ENCODE measurements at places on chromosomes 13 and 19.

- no peak for DNase-seq
These were observed 16.1 kb downstream of the ERFL start for GRCh38 chr19:41911889-41912731.

- DNase-seq: no peak
These were observed 143.4 kb downstream of the DLEU7 start for GRCh38 chr13:50699874-50700663.

- DNase-seq: no peak
These were observed 3.4 kb downstream of the ITGBL1 start for GRCh38 chr13:101455863-101456262.

DNA sequence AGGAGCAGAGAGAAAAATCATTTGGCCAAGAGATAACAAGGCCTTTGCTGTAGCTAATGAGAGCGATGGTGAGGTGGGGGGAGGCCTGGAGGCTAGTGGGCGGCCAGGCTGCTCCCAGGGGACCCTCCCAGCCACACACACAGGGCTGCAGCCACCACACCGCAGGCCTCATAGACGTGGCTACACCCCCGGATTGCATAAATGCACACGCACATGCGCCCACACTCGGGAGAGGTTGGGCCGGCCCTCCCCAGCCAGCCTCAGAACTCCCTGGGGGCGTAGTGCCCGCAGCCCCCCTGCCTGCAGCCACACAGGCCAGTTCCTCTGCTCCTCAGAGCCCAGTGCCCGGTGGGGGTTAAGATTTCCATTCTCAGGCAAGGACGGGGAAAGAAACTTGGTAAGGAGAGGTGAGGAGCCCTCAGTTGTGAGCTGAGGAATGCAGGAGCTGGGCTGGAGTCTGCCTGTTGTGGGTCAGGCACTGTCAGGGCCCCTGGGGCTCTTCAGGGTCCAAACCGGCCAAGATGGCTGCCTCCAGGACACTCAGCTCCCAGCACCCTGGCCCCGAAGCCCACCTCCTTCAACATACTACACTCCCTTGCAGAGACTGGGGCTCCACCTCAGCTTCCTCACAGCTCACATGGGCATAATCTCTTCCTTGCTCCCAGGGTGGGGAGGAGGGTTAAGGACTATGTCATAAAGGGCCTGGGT is 8.0 kb downstream of the PTH2 start:
- DNase-seq: no peak

- no peak for DNase-seq
These were observed 75.6 kb downstream of the SPRY2 start for GRCh38 chr13:80265348-80265747.

GRCh38 chr13:110937511-110938285 is 22.8 kb upstream of the ANKRD10 start:
- DNase-seq: no peak

DNA sequence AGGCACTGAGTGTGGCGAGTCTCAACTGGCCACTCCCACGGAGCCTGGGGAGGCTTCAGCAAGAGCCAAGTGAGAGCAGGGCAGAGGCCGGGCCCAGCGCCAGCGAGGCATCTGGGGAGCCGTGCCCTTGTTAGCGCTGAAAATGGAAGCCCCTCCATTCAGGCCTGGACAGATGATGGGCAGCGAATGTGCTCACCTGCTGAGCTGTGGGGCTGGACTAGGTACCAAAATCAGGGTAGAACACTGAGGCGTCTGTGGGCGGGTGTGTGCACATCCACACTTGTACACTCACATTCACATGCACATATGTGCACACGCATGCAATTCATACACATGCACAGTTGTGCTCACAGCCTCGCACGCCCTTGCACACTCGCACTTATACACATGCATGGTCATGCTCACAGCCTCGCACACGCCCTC is 20.7 kb downstream of the NAXD start:
- no peak for DNase-seq

DNA sequence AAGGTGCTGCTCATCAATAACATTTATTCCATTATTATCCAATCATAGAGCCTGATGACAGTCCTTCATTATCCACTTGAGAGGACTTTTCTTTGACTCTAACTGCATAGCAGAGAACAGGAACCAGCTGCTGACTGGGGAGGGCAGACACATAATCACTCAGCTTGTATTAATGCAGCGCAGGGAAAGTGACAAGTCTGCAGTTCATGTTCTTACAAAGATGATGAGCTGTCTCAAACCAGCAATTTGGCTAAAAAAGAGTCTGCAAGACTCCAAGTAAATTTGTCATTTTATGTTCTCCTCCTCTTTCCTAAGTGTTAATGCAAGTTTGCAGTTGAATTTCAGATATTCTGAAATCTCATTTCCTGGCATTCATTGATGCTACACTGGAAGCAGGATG is 40.0 kb upstream of the CBY2 start:
- DNase-seq: no peak

DNA sequence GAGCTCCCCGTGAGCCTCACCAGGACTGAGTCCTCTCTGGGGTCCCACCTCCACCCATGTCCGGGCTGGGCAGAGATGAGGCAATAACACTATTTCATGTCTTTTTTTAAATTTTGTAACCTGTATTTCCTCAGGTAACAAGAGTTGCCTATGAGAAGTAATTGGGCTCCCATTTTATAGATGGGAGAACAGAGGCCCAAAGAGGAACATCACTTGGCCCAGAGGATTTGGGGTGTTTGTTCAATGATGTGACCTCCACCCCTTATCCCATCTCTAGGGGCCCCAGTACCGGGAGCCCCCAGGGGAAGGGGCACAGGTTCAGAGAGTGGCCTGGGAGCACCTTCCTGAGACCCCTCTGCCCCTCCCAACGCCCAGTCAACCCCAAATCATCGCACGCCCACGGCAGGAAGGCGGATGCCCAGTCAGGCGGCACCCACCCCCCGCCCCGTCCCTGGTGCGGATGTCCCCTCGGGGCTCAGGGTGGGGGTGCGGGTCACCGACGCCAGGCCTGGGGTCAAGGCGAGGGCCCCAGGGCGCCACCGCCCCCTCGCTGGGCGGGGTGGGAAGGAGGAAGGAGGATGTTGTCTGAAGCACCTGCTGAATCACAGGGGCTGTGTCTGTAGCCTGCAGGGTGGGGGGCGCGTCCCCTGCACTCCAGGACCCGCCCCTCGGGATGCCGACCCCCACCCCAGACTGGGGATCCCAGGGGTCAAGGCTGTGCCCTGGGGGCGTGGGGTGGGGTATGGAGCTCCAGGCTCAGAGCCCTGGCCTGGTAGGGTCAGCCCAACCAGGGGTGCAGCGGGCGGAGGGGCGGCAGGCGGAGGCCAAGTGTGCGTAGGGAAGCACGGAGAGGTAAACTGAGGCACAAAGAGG is 9.0 kb upstream of the CIRBP start:
- DNase-seq: no peak

- DNase-seq: no peak
These were observed 384 bp downstream of the TRAPPC2B start for GRCh38 chr19:57363688-57364181.

DNA sequence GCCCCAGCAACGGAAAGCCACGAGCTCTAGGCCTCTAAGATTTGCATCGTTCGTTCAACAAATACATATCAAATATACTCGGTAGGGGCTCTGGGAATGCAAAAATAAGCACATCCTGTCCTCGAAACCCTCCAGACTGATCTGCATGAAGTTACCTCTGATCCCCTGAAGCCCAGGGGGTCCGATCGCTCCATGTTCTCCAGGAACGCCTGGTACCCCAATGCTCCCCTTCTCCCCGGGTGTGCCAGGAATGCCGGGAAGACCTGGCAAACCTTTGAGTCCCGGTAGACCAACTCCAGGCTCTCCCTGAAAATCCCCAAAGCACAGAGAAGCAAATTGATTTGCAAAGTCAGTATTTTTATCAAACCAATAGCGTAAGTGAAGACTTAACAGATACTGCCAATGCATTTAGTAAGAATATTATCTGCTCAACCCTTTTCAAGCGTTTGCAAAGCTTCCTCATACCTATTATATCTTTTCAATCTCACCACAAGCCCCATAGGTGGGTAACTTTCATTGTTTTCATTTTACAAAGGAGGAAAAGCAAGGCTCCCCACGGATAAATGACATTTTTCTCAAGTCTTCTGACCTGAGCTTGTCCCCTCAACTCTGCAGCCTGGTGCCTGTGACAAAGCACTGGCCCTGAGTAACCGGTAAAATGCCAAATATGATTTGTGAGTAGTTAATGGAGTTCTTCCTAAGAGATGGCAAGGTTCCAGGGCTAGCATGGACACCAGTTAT is 127.7 kb downstream of the COL4A1 start:
- no peak for DNase-seq

DNA sequence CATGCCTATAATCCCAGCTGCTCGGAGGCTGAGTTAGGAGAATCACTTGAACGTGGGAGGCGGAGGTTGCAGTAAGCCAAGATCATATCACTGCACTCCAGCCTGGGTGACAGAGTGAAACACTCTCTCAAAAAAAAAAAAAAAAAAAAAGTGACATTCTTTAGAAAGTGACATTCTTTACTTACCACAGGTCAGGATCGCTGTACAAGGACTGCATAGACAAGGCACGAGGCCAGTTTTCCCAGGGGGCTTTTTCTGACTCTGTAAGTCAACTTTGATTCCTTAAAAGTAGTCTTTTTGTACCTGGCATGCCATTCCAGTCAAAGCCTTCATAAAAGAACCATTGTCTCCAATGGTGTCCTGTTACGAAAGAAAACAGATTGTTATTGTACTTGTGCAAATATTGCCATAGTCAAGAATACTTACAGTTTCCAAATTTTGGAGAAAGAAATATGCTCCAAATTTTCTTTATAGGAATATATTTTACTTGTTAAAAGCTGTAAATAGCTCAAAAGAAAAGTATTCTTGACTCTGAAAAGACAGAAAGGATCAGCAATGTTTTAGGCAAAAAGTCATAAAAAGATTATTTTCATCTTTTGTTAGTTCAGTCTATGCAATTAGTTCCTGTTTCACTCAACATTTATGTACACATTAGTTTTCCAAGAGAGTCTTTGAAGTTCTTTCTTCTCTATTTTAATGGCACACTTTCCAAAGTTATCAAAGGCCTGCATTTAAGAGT is 39.3 kb downstream of the CEACAM1 start:
- DNase-seq: no peak

- no peak for DNase-seq
These were observed 225.7 kb downstream of the LMO7 start for GRCh38 chr13:75861786-75862185.

GRCh38 chr13:110522721-110523120 is 38.8 kb downstream of the RAB20 start:
- no peak for DNase-seq

GRCh38 chr19:46066471-46066870 is 25.7 kb upstream of the IGFL4 start:
- no peak for DNase-seq

DNA sequence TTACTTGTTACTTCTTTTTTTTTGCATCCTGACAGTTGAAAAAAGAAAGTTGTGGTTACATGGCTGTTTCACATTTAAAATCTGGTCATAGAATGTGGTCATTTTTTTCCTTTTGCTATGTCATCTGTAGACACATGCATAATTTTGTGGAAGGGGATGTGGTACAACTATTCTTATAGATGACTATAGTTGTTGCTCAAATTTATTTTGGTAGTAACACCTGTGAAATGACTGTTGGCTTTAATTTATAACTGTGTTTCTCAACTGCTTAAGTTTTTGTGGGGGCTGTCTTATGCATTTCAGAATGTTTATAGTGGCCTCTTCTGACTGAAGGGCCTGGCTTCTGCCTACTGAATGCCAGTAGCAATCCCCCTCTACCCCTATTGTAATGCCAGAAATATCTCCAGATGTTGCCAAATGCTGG is 130.5 kb downstream of the PAN3 start:
- no peak for DNase-seq

DNA sequence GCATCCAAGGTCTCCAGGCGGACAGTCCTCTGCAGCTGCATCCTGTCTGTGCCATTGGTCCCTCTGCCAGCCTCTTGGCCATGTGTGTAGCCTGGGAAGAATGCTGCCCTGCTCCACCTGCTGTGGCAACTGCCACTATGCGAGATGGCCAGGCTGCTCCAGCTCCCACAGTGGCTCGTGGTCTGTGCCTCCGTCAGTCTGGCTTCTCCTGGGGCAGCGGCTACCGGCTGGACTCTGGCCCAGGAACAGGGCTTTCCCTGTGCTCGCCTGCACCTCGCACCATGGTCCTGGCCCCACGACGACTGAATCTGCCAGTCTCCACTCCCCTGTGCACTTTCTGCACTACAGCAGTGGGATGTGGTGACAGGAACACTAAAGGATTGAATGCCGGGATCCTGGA is 26.7 kb upstream of the FFAR2 start:
- DNase-seq: no peak

- no peak for DNase-seq
These were observed 20.3 kb upstream of the TPTE2 start for GRCh38 chr13:19581675-19582074.

DNA sequence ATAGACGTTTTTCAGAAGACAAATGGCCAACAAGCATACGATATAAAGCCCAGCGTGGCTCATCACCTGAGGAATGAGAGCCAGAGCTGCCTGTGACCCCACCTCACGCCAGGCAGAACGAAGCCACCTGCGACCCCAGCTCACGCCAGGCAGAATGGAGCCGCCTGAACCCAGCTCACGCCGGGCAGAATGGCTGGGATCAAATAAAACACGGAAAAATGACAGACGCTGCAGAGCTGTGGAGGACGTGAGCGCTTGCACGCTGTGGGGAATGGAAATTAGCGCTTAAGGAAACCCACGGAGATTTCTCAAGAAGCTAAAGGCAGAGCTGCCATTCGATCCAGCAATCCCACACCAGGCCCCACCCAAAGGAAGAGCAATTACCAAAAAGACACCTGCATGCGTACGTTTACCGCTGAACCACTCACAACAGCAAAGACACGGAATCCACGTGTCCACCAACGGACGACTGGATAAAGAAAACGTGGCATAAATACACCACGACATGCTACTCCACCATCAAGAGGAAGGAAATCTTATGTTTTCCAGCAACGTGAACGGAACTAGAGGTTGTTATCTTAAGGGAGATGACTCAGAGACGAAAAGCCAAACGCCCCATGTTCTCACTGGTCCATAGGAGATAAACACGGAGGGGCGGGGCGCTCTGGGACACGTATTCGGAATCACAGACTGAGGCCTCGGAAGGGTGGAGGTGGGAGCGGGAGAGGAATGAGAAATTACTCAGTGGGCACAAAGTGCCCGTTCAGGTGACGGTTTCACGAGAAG is 30.7 kb upstream of the C13orf46 start:
- DNase-seq: no peak

DNA sequence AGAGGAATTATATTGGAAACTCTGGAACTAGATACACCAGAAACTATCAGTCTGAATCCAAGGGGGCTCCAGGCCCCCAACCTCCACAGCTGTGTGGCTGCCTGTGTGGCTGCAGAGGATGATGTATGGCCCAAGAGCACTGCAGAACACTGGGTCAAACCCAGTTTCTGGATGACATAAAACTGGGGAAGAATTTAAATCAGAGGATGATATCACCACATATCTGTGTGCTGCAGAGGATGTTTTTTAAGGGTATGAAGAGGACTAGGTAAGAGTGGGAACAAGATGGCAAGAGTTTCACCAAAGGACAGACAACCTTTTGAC is 226.4 kb downstream of the SUCLA2 start:
- DNase-seq: no peak

All from vagina (tissue), 2 donors.